ENCODE measurements at places on chromosomes 4 and X.
A peak's percentile ranks its signal among the peaks of the same experiment; 100 is the strongest.

DNA sequence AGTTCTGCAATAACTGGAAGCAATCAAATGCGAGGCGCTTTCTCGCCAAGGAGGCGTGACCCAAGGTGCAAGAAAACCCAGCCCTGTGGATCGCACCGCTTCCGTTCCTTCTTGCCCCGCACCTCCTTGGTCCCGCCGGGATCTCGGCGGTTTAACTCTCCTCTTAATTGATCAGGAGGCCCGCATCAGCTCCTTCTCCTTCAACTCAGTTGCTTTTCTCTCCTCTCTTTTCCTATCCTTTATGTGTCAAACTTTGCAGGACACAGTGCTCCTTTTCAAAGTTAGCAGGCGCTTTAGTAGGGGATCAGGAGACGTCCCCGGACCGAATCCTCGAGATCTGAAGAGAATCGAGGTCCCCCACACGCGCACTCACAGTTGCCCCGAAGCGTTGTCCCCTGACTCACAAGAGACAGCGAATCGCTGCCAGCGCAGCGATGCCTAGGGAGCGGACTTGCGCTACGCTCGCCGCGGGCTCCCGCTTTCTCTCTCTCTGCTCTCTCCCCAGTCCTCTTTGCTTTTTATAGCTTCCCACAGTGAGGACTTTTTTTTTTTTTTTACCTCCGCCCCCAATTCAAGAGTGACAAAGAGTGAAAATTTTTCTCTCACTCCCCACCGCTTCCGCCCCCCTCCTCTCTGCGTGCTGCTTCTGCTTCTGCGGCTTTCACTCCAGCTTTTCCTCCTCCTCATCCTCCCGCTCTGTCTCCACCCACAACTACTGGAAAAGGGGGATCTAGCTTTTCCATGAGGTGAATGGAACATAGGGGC lies at the start of gene DKK2:
Gene DKK2 (minus strand): TSS at position 495 of the 765 bp plus-strand sequence. CDS start 722 bp downstream, outside the sequence.
- DNase-seq: peak; percentile 15

DNA sequence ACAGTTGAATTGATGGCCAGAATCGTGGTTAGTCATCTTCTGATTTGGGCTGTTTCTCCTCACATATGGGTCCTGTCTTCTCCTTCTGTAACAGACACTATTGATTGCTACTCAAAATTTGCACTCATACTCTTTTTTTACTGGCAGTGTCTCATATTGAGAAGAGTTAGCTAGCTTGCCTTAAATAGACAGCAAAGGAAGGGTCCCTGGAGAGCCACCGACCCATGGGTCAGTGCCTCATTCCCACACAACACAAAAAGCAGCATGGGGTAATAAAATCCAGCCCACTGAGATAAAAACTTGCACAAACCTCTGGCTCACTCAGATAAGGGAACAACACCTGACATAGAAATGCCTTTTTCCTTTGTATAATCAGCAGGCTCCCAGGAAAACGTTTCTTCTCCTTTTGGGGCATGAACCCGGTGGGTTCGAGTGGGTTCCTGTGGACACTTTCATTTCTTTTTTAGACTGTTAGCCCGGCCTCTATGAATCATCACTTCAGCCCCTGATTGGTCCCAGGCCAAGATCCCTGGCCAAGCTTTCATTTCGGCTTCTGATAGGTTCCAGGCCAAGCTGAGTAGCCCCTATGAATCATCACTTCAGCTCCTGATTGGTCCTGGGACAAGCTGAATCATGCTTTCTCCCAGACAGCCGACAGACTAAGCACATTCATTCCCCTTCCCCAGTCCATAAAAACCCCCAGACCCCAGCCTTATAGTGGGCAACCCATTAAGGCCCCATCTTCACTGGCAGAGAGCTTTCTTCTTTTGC lies 408.1 kb downstream of the DCAF12L2 start:
- DNase-seq: no peak

DNA sequence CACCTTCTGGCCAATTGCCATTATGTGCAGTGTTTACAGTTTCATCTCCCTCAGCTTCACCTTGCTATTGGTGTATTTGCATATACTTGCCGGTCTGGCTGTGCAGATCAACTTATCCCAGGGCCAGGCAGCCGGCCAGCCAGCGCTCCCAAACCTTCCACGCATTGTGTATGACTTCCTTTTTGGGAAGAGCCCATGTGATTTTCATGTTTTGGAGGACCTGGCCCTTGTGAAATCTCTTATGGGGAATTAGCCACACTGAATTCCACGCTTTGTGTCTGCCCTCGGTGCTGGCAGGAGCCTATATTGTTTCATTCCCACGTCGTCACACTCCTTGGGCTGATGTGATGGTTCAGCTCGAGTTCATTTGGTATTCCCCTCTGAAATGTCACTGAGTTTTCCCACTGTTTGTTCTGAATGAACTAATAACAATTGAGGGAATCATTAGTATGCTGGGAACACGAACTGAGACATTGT lies 6.0 kb upstream of the PDLIM3 start:
- DNase-seq: no peak

- DNase-seq: peak; percentile 23
Measured at GRCh38 chr4:81505004-81505598, 33.4 kb upstream of the RASGEF1B start.
